ENCODE measurements at places on chromosomes 11 and 22. TPM values are rescaled to one million over a fixed set of nuclear protein-coding genes. Genes with fewer than 3 reads are reported as not detected.
A peak's percentile ranks its signal among the peaks of the same experiment; 100 is the strongest.

SHISAL1 gene
- total RNA-seq, result not detected

DNA sequence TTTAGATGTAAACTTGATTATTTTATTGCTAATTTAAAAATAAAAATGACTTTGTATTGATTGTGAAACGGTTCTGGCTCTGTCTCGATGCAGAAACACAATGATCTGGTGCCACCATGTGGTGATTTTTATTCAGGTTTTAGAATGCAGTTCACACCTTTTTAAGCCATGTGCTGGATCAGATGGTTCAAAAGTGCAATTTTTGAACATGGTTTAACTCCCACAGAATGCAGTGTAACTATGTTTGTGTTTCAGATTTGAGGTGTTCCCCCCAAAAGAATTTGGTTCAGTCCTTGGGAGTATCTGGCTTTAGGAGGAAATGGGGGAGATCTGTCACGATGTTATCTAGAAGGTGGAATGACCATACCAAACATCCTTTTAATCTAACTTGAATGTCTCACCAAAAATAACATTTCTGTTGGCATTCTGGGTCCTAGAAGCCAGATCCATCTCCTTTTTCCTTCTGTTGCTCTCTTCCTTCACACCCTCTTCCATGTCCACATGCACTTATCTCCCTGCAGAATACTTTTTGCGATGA, 7.9 kb downstream of the MRPL16 start:
- no peaks in the 10 kb centered on the region for H3K4me1 ChIP-seq
- H3K27me3 ChIP-seq, result no peaks in the 10 kb centered on the region
- no peak overlapping the region for H3K27ac ChIP-seq
- no peak overlapping the region for H3K4me3 ChIP-seq
- peak; percentile 40 for DNase-seq

GRCh38 chr11:133134314-133135173, 397.8 kb downstream of the OPCML start:
- DNase-seq, result peak; percentile 69
- H3K27me3 ChIP-seq, result peaks cover 7% of the 10 kb centered on the region
- no peak overlapping the region for H3K4me3 ChIP-seq
- no peak overlapping the region for H3K27ac ChIP-seq
- H3K4me1 ChIP-seq, result no peaks in the 10 kb centered on the region

DNA sequence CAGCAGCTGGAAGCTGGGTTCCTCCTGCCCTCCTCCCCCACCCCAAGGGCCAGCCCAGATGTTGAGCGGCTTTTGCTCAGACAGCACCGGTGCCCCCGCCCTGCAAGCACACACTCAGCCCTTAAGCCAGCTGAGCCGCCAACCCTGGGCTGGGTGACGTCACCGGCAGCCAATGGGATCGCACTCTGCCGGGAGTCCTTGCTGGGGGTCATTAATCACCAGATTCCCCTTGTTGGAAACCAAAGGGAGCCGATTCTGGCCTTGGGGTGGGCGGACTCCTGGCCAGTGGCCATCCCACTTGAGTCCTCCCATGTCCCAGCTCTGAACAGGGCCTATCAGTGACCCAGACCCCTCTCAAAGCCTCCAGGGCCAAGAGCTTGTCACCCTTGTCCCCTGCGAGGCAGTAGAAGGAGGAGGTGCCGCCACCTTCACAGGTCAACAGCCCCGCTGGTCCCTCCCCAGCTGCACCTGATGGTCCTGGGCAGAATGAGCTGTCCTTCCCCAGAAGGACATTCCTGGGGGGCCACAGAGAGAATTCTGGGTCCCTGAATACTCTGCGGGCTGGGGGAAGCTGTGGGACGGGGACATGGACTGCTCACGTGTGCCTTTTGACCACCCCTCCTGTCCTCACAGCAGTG, 7.4 kb downstream of the DUSP8 start:
- no peaks in the 10 kb centered on the region for H3K27me3 ChIP-seq
- DNase-seq, result peak; percentile 51
- no peak overlapping the region for H3K4me3 ChIP-seq
- H3K4me1 ChIP-seq, result no peaks in the 10 kb centered on the region
- no peaks in the 10 kb centered on the region for H3K36me3 ChIP-seq

- peaks cover 27% of the 10 kb centered on the region for H3K4me1 ChIP-seq
- H3K27me3 ChIP-seq, result peaks cover 6% of the 10 kb centered on the region
- no peaks in the 10 kb centered on the region for H3K36me3 ChIP-seq
- H3K27ac ChIP-seq, result peak overlapping the region; percentile 86
- H3K4me3 ChIP-seq, result peak overlapping the region; percentile 77
Observed at GRCh38 chr22:28442711-28443525, 236.7 kb downstream of the TTC28 start.

Data from activated CD4-positive, alpha-beta T cell treated with anti-CD3 and anti-CD28 coated beads for 36 hours (primary cell).